Caco-2 (cell line): ENCODE measurements at places on chromosomes 5 and 9.
A peak's percentile ranks its signal among the peaks of the same experiment; 100 is the strongest.

- DNase-seq = no peak
Observed at GRCh38 chr5:172452398-172453205, 1.7 kb downstream of the SH3PXD2B start.

DNA sequence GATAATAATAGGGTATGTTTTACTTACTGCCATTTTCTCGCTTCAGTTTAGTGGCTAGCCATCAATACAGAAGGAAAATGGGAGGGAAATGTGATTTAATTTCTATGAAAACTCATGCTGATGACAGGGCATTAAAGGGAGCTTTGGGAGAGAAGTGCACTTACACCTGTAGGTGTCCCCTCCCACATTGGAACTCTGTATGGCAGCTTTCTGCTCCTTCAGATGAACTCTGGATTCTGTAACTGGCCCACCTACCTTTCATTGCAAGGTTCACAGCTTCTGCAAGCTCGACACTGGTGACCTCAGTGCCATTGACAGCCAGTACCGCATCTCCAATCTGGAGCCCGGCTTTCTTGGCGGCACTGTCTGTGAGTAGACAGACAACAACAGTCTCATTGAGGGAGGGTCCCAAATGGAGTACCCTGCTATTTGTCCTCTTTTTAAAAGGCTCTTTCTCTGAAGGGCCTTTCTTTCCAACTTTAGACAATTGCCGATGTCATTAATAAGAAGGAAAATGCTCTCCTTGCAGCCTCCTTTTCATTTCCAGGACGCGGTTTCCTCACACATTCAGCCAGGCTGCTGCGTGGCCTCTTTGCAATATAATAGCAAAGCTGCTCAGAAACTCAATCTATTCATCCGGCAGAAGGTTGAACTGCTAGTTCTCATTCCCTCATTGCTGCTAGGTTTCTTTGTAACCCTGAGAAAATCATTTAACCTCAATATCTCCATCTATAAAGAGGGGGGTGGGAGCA lies 63.6 kb downstream of the NUDT12 start:
- no peak for DNase-seq

- no peak for DNase-seq
Observed at GRCh38 chr5:83496626-83497025, 25.1 kb downstream of the VCAN start.

GRCh38 chr9:78064075-78064474 lies 32.5 kb upstream of the GNAQ start:
- no peak for DNase-seq

GRCh38 chr5:123752552-123753179 lies 240.7 kb downstream of the CSNK1G3 start:
- no peak for DNase-seq

- DNase-seq = no peak
Observed at GRCh38 chr5:56517011-56517416, 283.9 kb upstream of the ANKRD55 start.

GRCh38 chr9:116663581-116663980 lies 23.5 kb upstream of the TRIM32 start:
- no peak for DNase-seq

DNA sequence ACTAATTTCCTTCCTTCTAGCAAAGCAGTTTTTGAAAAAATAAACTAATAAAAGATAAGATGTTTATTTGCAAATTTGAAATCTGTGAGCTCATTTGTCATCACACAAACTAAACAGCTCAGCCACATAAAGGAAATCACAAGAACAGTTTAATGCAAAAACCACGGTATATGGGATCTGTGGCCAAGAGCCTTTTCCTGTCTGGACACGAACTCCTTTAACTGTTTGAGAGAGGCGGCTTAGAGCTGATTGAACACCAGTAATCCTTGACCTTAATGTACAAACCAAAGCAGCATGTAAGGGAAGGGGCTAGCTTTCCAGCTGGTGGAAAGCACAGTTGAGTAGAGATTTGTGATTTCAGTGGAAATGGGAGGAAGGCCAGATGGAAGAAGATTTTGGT lies 66.3 kb upstream of the SPINK5 start:
- DNase-seq = no peak

GRCh38 chr9:27278374-27278773 lies 18.6 kb downstream of the EQTN start:
- no peak for DNase-seq

- no peak for DNase-seq
Observed at GRCh38 chr9:134441227-134442084, 115.2 kb downstream of the RXRA start.

GRCh38 chr9:135399000-135399649 lies 80.5 kb upstream of the PPP1R26 start:
- no peak for DNase-seq

GRCh38 chr5:172410662-172411483 lies 43.5 kb downstream of the SH3PXD2B start:
- no peak for DNase-seq

GRCh38 chr5:83927140-83927733 lies 206.6 kb upstream of the HAPLN1 start:
- peak; percentile 70 for DNase-seq

GRCh38 chr9:13586587-13587374 lies 307.3 kb upstream of the MPDZ start:
- no peak for DNase-seq

DNA sequence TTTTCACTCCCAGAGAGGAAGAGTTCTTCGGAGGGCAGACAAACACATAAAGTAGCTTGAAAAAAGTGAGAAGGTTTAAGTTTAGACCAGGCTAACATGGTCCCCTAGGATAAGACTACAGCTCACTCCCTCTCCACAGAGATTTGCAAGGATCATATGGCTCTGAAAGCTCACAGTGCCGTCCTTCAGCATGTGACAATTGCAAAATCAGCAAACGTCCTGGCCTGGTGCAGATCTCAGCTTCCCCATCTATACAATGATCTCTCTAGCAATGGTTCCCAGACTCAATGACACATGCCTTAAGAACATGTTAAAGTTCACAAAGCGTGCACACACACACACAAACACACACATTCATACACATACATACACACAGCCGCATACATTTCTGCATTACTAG lies 327.6 kb downstream of the ACTL7B start:
- DNase-seq = no peak

- DNase-seq = no peak
Observed at GRCh38 chr9:109052416-109052815, 39.1 kb upstream of the CTNNAL1 start.

- peak; percentile 58 for DNase-seq
Observed at GRCh38 chr9:129343424-129344375, 165.6 kb upstream of the IER5L start.

GRCh38 chr5:117054911-117055310 lies 480.3 kb upstream of the SEMA6A start:
- no peak for DNase-seq

- DNase-seq = no peak
Observed at GRCh38 chr5:111851631-111852548, 94.9 kb upstream of the NREP start.
